CD4-positive, alpha-beta T cell treated with Interleukin-4 for 4 hours (primary cell): ENCODE measurements at places on chromosomes 12 and 14.

- no peak for DNase-seq
Measured at GRCh38 chr14:62546862-62547474, 498.3 kb downstream of the KCNH5 start.

GRCh38 chr14:61188978-61189808 lies 91.9 kb downstream of the TMEM30B start:
- no peak for DNase-seq

DNA sequence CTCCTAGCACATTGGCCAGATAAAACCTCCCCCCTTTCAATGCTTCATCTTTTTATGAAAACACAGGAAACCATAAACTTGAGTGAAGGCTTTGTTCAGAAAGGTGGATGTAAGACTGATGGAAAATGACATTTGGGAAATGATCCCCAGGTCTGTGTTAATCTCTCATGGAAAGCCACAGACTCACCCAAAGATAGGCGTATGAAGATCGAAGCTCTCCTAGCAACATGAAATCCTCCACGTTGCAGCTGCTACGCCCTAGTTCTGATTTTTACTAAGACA lies 63.4 kb upstream of the PTGR2 start:
- no peak for DNase-seq

GRCh38 chr14:58501214-58501816 lies 73.8 kb downstream of the KIAA0586 start:
- DNase-seq: peak; percentile 58

DNA sequence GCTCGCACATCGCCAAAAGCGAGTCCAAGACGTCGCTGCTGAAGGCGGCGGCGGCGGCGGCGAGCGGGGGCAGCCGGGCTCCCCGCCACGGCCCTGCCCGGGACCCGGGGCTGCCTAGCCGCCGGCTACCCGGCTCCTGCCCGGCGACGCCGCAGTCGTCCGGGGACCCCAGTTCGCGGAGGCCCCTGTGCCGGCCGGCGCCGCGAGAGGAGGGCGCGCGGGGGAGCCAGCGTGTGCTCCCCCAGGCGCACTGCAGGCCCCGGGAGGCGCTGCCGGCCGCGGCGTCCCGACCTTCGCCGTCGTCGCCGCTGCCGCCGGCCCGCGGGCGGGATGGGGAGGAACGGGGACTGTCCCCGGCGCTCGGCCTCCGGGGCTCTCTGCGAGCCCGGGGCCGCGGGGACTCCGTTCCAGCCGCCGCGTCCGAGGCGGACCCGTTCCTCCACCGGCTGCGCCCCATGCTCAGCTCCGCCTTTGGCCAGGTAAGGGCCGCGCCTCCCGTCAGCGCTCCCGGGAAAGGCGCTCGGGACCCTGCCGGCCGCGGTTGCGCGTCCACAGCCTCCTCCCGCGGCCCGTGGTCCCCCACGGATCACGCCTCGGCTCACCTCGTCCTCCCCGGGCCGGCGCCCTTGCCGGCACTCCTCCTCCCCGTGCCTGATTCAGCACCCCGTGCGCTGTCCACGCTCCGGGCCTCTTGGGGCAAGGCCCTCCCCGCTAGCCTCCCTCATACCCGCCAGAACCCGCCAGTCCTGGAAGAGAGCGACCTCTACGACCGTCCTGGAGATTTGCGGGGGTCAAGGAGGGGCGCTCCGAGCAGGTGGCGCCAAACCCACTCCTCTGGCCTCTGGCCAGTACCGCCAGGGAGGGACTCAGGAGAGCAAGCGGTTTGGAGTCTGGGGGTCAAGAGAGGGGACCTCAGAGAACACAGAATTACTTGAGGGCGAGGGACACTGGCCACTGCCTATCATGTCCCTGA lies 721 bp downstream of the CABP1 start:
- DNase-seq: peak; percentile 23

- peak; percentile 53 for DNase-seq
Measured at GRCh38 chr12:121637231-121637914, 11.0 kb downstream of the ORAI1 start.

- DNase-seq: no peak
Measured at GRCh38 chr12:45065125-45065626, 14.3 kb upstream of the DBX2 start.

GRCh38 chr12:100955139-100955538 lies 160.6 kb downstream of the ANO4 start:
- no peak for DNase-seq

DNA sequence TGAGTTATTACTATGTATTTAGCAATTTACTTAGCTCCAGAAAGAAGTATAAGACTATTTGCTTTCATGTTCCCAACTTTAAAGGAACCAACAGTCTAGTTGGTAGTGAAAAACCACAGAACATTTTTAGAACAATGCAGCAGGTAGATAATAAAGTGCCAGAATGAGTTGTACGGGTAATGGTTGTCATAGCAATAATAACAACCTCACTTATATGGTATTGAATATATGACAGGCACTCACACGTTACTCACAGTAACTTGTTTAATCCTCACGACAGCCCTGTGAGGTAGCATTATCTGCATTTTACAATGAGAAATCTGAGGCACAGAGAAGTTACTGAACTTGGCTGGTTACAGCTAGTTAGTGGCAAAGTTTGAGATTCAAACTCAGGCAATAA lies 10.6 kb upstream of the GAPDH start:
- DNase-seq: no peak

GRCh38 chr12:131507881-131508280 lies 203.0 kb upstream of the SFSWAP start:
- no peak for DNase-seq

- no peak for DNase-seq
Measured at GRCh38 chr12:90339837-90340236, 615.1 kb downstream of the CCER1 start.

GRCh38 chr12:2697057-2697800 lies 97.5 kb upstream of the FKBP4 start:
- DNase-seq: no peak

DNA sequence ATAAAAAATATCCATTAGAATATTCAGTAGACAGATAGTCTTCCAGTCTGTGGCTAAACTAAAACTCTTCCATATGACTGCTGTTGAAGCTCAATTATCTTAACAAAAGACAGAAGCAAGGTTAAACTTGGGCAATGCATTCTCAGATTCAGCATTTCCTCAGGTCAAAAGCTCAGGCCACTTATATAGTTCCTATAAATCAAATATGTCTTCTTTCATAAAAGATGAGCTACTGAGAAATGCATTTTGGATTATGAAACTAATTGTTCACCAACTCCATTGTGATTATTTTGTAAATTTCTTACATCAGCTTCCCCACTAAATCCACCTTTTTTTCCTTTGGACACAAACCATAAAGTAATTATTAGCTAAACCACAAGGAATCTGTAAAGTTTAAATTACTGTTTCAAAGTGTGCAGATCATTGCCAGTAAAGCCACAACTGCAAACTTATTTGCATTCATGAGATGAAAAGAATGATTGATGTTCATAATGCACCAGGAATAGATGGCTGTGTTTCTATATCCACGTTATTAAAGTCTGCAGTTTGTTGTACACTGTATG lies 224.4 kb downstream of the FBXL14 start:
- no peak for DNase-seq

DNA sequence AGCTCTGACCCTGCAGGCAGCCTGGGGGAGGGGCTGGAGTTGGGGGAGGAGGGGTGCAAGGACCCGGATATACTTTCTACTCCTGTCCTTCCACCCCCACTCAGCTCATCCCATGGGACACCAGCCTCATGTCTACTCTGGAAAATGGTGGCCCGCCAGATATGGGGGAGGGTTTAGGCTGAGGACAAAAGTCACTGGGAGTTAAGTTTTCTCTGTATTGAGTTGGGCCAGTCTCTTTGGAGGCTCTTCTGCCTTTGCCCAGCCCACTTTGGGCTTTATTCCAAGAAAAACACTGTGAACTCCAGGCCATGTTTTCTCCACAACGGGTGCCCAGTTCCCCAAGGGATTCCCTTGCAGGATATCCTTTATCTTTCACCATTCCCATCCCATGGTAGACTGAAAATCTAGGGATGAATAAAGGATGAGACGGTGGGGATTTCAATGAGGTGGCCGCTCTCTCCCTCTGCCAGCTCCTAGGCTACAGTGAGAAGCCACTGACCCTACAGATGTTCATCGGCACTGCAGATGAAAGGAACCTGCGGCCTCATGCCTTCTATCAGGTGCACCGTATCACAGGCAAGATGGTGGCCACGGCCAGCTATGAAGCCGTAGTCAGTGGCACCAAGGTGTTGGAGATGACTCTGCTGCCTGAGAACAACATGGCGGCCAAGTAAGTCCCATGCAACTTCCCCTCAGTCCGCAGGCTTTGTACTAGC lies 4.9 kb downstream of the NFATC4 start:
- DNase-seq: no peak

DNA sequence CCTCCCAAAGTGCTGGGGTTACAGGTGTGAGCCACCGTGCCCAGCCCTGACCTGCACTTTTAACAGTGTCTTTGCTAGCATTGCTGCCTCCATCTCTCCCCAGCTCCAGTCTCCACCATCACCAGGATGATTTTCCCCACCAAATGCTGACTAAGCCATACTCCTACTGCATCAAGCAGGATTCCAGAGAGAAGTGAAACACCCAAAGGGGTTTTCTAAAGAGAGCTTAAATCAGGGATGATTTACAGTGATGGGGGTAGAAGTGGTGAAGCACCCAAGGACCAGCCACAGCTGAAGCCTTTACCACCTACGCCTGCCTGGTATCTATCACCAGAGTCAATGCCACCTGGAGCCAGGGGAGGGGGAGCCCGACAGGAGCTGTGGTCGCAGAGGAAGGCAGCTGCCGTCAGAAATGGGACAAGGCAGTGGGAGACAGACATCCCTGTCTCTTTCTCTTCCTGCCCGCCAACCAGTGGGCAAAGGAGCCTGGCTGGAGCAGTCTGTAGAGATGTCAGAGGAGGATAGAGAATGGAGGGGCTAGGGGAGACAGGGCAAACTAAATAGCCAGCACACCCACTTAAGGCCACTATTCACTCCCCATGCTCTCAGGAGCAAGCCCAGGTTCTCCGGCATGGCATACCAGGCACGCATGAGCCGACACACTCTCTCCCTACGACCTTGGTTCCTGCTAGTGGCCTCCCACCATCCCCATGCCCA lies 22.4 kb upstream of the CD9 start:
- DNase-seq: no peak

DNA sequence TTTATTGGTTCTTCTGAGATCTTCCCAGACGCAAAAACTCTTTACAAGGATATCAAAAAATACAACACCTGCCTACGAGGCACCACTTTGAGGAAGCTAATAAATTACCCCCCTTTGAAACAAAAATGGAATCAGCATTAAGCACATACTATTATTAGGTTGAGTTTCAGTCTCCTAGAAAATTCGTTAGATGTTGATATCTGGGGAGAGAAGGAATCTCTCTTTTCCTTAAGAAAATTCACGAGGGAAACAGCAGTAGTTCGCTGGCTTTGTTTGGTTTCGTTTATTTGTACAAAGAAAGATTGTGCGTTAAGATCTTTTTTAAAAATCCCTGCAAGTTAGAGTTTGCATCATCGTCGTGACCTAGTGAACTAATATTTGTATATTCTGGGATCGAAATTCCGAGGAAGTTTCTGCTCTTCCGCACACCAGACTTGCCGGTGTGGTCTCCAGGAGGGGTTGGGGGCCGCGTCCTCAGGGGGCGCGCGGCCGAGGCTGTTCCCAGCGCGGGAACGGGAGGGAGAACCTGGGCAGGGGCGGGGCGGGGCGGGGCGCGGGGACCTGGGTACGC lies 12.1 kb downstream of the NKX2-1 start:
- DNase-seq: no peak

DNA sequence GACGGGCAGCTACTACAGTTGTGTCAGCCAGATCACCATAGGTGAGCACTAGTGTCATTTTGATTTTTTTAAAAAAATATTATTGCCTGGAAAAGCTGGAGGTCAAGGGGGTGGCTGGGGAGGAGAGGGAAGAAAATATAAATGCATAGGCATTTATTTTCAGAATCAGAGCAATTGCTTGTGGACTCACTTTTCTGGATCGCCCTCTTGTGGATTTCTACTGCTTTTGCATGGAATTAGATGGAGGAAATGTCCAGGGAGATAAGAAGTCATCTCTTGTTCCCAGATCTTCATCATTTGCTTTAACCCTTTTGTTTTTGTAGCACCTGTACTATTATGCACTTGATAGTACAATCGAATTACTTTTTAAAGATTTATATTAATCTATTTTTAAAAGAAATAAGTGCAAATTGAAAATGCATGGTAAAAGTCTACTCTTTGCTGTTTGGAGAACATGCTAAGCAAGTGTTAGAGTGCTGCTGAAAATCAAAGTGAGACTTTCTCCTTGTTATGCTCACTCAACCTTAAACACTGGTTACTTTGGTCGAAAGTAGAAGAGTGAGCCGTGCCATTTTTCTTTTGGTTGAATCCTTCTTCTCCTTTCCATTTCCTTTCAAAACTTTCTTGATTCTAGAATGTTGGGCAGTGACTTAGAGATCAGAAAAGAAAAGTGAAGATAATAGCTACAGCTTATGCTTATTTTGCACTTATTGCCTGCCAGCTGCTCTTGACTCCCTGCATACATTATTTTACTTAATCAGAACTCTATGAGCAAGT lies 60.6 kb upstream of the ANO4 start:
- no peak for DNase-seq

DNA sequence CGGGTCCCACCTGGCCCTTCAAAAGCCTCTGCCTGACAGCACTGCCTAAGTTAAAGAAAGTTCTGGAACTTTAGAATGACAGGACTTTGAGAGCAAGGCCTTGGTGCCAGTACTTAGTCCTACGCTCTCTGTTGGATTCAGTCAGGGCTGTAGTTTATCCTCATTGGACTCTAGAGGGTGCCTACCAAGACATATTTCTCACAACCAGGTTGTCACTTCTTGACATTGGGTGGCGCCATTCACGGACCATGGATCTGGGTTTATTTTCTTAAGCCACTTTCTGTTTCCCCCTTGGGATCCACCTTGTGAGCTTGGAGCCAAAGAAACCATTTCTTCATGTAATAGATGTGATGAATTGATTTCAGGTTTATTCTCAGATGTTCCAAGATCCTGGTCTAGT lies 787.0 kb upstream of the TBX3 start:
- DNase-seq: no peak

DNA sequence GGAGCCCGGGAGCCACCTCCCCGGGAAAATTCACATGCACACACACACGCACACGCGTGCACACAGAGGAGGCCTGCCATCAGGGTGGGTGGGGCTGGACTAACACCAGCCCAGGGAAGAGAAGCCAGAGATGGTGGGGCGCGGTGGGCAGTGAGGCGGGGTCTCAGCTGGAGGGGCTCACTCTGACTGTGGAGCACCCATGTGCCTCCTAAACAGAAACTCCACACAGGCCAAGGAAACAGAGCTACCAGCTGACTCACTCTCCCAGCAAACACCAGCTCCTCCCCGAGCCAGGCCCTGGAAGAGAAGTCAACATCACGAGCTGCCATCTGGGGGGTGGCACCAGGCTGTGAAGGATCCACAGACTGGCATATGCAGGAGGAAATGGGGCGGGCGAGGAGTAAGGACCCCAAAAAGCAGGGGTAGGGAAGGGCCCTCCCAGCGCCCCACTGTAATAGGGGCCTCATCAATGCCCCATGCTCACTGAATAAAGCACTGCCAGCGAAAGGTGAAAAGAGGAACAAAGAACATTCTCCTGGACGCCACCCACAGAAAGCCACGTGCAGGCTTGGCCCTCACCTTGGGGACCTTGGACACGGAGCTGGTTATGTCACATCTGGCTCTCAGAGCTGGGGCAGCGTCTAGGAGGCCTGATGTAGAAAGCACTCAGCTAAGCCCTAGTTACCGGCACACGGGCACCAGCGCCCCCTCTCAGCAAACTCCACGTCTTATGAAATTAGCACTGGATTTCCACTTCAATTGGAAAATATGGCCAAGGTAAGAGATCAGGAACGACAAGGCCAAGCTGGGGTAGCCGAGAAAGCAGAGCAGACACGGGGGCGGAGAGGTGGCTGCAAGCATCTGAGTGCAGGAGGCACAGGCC lies 8.4 kb upstream of the INF2 start:
- no peak for DNase-seq
